Progenitor cell of endocrine pancreas (in vitro differentiated cells): ENCODE measurements at places on chromosomes 3 and 15. TPM values are rescaled to one million over a fixed set of nuclear protein-coding genes. Genes with fewer than 3 reads are reported as not detected.
A peak's percentile ranks its signal among the peaks of the same experiment; 100 is the strongest.

The A4GNT gene
- 3.1 and 3.4 TPM in 2 replicates for total RNA-seq

DNA sequence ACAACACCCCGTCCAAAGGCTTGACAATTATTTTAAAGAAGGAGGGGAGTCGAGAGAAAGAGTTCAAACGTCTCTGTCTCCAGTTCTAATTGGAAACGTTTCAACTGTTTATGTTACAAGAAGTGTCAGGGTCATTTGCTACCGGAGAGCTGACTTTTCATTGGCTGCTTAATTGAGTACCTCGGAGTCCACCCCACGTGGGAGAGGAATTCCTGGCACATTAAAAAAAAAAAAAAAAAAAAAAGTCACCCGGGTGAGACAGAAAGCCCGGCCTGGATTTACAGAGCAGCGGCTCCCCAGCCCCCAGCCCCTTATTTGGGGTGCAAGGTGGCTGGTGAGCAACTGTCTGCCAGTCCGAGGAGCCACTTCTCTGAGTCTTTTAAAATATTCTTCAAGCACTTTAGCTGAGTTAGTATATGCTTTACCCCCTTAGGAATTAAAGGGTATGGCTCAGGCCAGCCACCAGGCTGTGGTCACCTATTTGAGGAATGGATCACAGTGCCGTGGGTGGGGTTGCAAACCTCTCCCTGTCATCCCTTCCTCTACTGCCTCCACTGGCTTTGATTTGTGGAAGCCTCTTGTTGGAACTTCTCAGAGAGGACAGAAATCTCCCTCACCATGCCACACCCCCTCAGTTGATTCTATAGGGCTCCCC lies 3.9 kb upstream of the TLE3 start:
- H3K27ac ChIP-seq, result peak overlapping the region; percentile 88
- peak overlapping the region; percentile 53 for H3K4me3 ChIP-seq
- H3K4me1 ChIP-seq, result peaks cover 37% of the 10 kb centered on the region
- H3K36me3 ChIP-seq, result no peaks in the 10 kb centered on the region
- H3K27me3 ChIP-seq, result peaks cover 17% of the 10 kb centered on the region

DNA sequence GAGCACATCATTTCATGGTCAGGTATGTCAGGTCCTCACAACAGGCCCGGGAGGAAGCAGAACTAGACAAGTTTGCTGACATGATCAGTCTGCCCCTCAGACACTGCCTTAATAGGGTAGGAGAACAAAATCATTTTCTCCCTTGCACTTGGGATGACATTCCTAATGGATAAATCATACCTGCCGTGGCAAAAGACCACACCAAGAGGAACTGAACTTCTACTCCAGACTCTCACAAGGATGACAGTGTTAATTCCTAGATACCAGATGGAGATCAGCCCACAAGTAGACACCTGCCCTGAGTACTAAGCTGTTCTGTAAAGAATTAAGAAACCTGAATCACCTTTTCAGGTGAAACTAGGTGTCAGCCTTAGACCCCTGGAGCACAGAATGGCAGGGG lies 19.5 kb downstream of the SIAH2 start:
- H3K27ac ChIP-seq, result no peak overlapping the region
- DNase-seq, result no peak
- peaks cover 14% of the 10 kb centered on the region for H3K4me1 ChIP-seq
- H3K36me3 ChIP-seq, result peaks cover 6% of the 10 kb centered on the region
- H3K4me3 ChIP-seq, result no peak overlapping the region
- no peaks in the 10 kb centered on the region for H3K27me3 ChIP-seq

DNA sequence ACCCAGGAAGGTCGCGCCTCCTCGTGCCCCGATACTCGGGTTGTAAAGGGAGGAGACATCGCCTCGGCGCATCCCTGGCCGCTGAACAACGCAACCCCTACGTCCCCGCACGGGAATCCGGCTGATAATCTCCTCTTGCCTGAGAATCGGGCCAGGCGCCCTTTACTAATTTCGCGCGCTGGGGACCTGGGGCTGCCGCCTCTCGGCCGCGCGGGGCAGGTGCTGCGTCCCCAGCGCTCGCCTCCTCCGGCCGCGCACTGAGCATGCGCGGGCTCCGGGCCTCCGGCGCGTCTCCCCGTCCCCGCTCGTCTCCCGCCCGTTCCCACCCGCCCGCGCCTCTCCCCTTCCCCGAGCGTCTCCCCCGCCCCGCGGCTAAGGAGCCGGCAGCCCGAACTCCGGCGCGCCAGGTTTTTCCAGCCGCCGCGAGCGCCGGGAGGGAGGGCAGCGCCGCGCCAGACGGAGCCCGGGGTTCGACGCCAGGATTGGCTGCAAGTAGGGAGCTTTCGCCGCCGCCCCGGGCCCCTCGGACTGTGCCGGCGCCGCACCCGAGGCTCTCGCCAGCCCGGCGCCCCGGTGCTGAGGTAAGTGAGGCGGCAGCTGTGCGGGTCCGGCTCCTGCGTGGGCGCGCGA lies at the start of gene CNTN4:
CNTN4 (plus strand) TSS at position 469 of the 630 bp plus-strand sequence.
- H3K36me3 ChIP-seq, result no peaks in the 10 kb centered on the region
- peaks cover 20% of the 10 kb centered on the region for H3K4me1 ChIP-seq
- peak within 1 kb of the TSS; percentile 83 for H3K27ac ChIP-seq

DNA sequence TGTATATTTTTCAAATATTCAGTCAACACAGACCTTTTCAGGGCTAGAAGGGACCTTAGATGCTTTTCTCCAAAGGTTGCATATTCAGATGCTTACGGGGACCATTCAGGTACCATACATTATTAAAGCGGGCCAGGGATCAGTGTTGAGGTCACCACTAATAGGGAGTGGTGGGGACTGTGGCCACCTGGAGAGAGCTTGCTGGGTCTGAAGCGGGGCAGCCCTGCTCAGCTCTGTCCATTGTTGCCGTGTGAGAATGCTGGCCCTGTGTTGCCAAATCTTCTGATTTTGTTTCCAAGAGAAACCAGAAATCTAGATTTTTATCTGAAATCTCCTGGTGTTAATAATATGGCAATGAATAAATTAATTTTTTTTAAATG lies 23.7 kb downstream of the ABHD2 start:
- H3K36me3 ChIP-seq, result peaks cover 5% of the 10 kb centered on the region
- no peak overlapping the region for H3K27ac ChIP-seq
- H3K4me1 ChIP-seq, result peaks cover 49% of the 10 kb centered on the region
- no peak overlapping the region for H3K4me3 ChIP-seq

DNA sequence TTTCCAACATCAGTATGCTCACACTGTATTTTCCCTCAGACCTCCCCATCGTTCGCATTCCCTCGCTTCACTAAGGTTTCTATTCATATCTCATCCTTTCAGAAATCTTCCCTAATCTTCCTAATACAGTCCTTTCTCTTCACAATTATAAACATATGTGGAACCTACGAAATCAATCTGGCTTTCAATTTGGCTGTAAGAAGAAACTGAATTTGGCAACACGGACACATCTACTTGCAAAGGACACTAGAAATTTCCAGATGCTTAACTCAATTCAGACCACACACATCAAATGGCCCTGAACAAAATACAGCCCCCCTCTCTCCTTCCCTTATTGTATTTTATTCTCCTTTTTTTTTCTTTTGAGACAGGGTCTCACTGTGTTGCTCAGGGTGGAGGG lies 39.1 kb upstream of the TM4SF19 start:
- no peaks in the 10 kb centered on the region for H3K4me1 ChIP-seq
- no peak overlapping the region for H3K27ac ChIP-seq
- H3K36me3 ChIP-seq, result peaks cover 35% of the 10 kb centered on the region
- H3K27me3 ChIP-seq, result no peaks in the 10 kb centered on the region

The FGD5 gene
- total RNA-seq, result 0.09 and 0.17 TPM in 2 replicates

DNA sequence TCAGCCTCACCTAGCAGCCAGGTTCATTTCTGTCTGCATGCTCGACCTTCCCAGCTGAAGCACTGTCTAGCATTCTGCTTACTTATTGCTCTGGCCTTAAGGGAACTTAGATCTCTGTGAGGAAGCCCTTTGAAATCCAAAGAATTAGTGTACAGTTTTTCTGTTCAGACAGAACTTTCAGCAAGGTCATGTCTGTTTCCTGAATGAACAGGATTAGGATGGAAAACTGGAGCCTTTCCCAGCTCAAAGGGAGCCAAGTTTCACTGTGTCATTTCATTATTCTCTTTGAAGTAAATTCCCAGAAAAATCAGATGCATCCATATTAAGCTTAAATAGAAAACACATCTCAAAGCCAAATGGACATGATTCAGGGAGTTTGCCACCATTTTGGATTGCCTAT lies 457.3 kb upstream of the KCNMB2 start:
- H3K27me3 ChIP-seq, result no peaks in the 10 kb centered on the region
- H3K4me3 ChIP-seq, result no peak overlapping the region
- H3K36me3 ChIP-seq, result no peaks in the 10 kb centered on the region
- no peak for DNase-seq

DNA sequence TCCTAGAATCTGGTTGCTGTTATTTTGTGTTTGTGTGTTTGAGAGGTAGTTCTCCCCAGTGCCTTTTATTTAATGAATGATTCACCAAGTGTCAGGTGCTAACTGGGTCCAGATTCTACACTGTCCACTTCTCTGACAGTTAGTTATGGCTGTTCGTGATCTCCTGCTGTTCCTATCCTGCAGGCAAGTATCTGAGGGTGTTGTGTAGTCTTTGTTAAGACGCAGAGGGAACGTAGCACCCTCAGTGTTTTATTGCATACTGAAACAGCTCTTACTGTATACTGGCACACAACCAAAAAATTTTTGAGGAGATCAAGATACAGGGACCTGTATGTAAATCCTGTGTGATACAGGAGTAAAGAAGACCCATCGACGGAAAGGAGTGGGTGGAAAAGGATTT lies 1271.3 kb downstream of the ROBO1 start:
- no peaks in the 10 kb centered on the region for H3K36me3 ChIP-seq
- DNase-seq, result no peak
- no peak overlapping the region for H3K4me3 ChIP-seq
- no peaks in the 10 kb centered on the region for H3K27me3 ChIP-seq
- peaks cover 2% of the 10 kb centered on the region for H3K4me1 ChIP-seq

The ZDHHC19 gene
- total RNA-seq, result not detected in 2 replicates

The CLDN11 gene
- 1.7 and 2.4 TPM in 2 replicates for total RNA-seq

The GATM gene
- 64.1 and 75.5 TPM in 2 replicates for total RNA-seq

The ZIC4 gene
- total RNA-seq, result not detected in 2 replicates

- H3K4me1 ChIP-seq, result peaks cover 37% of the 10 kb centered on the region
- H3K27me3 ChIP-seq, result no peaks in the 10 kb centered on the region
- H3K4me3 ChIP-seq, result no peak overlapping the region
- no peaks in the 10 kb centered on the region for H3K36me3 ChIP-seq
- no peak for DNase-seq
- no peak overlapping the region for H3K27ac ChIP-seq
These were observed 187.4 kb downstream of the FOXP1 start for GRCh38 chr3:71395927-71396695.

The SLC2A2 gene
- total RNA-seq, result 1.5 TPM in 2 replicates

The ASB14 gene
- total RNA-seq, result not detected in 2 replicates

DNA sequence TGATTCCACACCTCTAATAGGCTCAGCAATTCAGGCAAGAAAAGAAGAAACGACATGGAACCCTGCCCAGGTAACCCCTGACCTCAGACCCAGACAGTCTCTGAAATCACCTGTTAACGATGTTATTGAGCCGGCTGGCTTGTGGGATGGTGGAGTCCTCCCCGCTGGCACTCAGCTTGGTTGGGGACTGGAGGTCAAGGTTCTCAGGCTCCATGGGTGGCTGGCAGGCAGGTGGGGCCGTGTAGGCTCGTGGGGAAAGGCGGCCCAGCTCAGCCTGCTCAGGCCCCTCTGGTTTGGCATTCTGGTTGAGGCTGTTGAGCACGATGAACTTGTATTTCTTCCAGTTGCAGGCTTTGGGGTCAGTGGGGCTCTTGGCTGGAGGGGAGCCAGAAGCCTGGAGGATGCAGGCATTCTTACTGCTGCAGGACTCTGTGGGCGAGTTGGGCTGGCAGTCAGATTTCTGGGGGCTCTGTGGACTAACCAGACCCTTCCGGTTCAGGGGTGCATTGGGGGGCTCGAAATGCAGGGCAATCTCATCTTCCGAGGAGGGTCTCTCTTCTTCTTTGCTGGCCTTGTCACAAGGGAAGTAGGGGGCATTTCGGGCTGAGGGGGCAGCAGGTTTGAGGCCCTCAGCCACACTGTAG lies 16.2 kb downstream of the BCL6 start:
- peaks cover 3% of the 10 kb centered on the region for H3K4me1 ChIP-seq
- H3K27ac ChIP-seq, result no peak overlapping the region
- no peaks in the 10 kb centered on the region for H3K27me3 ChIP-seq

DNA sequence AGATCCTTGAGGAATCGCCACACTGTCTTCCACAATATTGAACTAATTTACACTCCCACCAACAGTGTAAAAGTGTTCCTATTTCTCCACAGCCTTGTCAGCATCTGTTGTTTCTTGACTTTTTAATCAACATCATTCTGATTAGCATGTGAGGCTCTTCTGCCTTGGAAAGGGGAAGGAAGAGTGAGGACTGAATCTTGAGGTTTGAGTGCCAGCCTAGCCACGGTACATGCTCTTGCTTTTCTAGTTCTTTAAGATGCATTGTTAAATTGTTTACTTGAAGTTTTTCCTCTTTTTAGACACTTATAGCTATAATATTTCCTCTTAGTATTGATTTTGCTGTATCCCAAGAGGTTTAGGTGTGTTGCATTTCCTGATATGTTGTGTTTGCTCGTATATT lies 596.1 kb downstream of the OTOL1 start:
- no peak overlapping the region for H3K4me3 ChIP-seq
- no peaks in the 10 kb centered on the region for H3K4me1 ChIP-seq
- no peaks in the 10 kb centered on the region for H3K27me3 ChIP-seq

DNA sequence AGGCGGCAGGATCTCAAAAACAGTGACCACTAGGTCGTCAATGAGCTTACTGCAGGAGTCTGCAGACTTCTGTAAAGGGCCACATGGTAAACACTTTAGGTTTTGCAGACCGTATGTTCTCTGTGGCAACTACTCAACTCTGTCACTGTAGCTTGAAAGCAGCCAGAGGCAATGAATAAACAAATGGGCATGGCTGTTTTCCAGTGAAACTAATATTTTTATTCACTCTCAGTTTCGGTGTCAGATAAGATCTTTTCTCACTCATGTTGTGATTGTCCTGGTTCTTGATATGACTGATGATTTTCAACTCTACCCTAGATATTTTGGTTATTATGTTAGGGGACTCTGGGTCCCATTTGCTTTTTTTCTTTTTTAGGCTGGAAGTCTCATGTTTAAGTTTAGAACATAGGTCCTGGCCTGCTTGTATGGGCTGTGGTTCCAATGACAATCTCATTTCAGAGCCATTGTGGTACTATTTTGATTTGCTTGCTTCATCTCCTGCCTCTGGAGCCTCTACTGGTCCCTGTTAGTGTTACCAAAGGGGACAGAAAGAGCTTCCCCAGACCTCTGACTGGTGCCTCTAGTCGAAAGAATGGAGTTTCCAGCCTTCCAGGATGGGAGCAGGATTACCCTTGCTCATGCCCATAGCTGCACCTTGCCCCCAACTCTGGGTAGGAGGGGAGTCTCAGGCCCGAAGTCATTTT lies 222.0 kb downstream of the STT3B start:
- no peaks in the 10 kb centered on the region for H3K36me3 ChIP-seq
- no peak overlapping the region for H3K4me3 ChIP-seq
- H3K27ac ChIP-seq, result peak overlapping the region; percentile 10
- peaks cover 5% of the 10 kb centered on the region for H3K4me1 ChIP-seq
